ENCODE measurements at places on chromosomes 7 and 10.

DNA sequence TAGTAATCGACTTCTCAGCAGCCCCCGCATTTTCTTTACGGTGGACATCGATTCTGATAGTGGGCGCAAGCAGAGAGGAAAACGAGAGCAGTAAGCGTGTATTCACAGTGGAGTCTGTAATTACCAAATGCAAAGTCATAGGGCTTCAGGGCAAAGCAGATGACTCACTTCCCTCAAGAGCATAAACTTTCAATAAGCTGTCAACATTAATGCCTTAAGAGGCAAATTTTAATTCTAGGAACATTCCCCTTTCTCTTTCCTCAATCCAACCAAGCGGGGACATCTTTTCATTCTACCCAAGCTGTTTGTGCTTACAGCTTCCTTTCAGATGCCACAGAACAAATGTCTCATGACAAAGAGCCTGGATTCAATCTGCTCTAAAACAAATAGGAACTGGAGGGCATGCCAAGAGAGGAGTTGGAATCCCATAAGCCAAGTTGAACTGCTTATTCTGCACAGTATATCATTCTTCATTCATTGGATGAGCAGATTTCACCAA is 48.6 kb downstream of the MALSU1 start:
- DNase-seq = no peak

GRCh38 chr10:103649654-103650423 is 156.3 kb downstream of the NEURL1 start:
- no peak for DNase-seq

DNA sequence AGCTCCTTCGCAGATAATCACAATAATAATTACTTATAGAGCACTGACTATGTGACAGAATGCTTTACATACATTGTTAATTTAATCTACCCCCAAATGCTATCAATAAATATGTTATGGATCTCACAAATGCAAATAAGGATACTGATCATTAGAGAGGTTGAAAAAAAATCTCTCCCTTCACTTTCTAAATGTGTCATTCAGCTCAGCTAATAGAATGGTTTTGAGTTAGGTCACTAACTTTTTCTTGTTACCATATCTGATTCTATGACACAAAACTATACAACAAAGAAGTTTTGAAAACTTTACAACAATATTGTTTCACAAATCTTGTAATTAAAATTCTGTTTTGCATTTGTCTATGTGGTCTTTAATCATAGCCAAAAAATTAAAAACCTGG is 17.4 kb downstream of the NEUROD6 start:
- no peak for DNase-seq

- DNase-seq = no peak
Observed at GRCh38 chr10:74983383-74983782, 128.1 kb upstream of the SAMD8 start.

GRCh38 chr10:88293651-88294230 is 289.4 kb downstream of the RNLS start:
- DNase-seq = no peak

- DNase-seq = no peak
Observed at GRCh38 chr7:93476491-93477344, 97.8 kb downstream of the CALCR start.

DNA sequence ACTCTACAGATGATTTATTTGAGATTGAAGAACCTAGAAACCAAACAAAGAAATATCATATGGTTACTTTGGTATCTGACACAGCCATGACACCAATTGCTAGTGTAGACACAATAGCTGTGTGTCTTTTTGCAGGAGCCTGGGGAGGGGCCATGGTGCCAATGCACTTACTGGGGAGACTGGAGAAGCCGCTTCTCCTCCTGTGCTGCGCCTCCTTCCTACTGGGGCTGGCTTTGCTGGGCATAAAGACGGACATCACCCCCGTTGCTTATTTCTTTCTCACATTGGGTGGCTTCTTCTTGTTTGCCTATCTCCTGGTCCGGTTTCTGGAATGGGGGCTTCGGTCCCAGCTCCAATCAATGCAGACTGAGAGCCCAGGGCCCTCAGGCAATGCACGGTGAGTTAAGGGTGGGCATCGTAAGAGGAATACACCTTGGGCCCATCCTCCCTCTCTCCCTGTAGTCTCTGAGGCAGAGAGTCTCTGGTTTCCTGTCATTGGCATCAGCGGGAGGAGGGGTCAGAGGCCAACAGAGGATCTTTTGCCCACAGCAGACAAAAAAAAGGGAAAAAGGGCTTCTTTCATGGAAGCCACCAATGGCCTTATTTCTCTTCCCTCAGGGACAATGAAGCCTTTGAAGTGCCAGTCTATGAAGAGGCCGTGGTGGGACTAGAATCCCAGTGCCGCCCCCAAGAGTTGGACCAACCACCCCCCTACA is 1.2 kb downstream of the TMEM139 start:
- no peak for DNase-seq

DNA sequence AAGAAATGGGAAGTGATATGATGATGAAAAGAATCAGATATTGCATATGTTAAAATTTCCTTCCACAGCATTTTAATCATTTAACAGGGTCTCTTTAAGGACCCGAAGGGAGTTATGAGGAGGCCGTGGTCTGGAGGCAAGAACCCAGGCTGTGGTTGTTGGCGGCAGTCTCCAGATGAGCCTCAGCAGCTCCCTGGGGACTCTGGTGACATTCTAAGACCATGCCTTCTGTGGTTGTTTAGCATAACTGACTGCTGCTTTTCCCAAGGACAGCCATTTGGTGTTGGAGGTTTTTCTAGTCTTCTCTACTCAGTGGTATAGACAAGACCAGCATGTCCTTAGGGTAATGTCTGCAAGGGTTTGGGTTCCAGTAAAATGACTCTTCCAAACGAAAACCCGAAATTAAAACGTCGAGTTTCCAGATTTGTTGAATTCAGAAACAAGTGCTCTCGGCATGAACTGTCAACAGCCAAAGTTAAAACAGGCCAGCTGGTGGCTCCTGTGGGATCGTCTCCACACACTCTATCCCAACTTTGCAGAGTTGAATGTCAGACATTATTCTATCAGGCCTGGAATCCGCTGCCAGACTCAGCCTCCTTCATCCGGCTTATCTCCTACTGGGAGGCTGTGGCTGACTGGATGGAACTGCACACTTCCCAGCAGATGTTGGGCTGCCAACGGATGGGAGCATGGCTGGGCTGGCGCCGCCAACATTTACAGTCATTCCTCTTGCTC is 183.1 kb downstream of the TAX1BP1 start:
- DNase-seq = no peak
